ENCODE measurements at places on chromosomes 5 and 9.
A peak's percentile ranks its signal among the peaks of the same experiment; 100 is the strongest.

DNA sequence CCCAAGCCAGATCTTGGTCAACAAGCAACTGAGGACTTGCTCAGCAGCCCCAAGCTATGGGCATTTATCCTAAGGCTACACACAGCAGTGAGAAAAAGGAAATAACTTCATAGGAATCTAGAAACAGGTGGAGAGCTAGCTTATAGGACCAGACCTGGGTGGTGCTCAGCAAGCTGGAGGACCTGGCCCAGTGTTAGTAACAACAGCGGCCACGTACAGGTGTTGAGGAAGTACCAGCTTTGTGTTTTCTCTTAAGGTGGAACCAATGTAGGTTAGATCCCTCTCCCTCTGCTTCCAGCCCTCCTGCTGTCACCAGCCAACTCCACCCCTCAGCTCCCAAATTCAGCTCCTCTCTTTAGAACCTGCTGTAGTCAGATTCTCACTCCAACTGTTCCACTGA, 43.4 kb downstream of the IRF1 start:
- no peak for DNase-seq

GRCh38 chr9:88173378-88173999, 35.2 kb upstream of the SPATA31C2 start:
- DNase-seq: peak; percentile 81

DNA sequence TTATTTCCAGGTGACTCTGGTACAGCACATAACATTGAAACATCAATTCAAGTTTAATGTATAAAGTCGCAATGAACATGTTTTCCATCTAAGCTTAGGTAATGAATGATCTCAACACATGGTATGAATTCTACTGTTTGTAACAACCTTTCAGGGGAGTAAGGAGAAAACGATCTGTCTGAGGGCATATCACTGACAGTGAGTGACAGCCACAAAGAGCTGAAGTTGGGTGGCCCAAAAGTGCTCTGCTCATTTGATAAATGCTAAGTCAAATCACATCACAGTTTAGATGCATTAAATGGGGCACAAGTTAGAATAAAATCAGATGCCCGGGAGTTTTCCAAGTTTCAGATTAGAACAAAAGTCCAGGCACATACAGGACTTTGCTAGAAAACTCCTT, 1.2 kb downstream of the FANCC start:
- DNase-seq: no peak

DNA sequence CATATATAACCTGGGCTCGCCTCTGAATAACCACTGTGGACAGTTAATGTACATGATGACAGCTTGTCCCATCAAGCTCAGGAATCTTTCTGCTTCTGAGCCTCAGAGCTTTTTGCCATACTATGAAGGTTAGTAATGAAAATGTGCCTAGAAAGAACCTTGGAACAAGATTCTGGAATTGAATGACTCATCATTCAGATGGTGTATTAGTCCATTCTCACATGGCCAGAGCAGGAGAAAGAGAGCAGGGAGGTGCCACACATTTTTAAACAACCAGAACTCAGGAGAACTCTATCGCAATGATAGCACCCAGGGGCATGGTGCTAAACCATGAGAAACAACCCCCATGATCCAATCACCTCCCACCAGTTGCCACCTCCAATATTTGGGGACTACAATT, 542.1 kb downstream of the PRR16 start:
- DNase-seq: no peak

- no peak for DNase-seq
Measured at GRCh38 chr5:116299746-116300640, 215.2 kb downstream of the COMMD10 start.

GRCh38 chr9:98740226-98740881, 31.6 kb upstream of the GABBR2 start:
- no peak for DNase-seq
